ENCODE measurements at places on chromosomes 6 and 20.

GRCh38 chr6:127937747-127938146 lies 36.9 kb upstream of the THEMIS start:
- no peak for DNase-seq

- DNase-seq, result peak; percentile 27
Measured at GRCh38 chr20:56380375-56380774, 11.6 kb downstream of the AURKA start.

GRCh38 chr6:121993362-121993761 lies 406.1 kb upstream of the HSF2 start:
- DNase-seq, result no peak

DNA sequence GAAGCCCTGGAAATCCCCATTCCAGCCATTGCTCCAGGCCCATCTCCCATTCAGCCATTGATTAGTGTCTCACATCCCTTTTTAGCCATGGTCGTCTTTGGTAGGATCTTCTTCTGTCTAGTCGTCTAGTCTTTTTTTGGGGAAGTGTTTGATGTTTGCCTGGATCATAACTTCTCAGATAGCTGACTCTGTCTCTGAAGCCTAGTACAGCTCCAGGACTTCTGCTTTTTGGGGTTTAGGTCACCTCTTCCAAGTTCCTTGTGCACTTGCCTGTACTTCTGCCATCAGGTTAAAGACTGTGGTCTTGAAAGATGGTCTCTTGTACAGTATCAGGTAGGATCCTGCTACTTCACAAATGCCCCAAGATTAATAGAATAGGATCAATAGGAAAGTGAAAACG lies 553.5 kb downstream of the PKHD1 start:
- DNase-seq, result no peak

- no peak for DNase-seq
Measured at GRCh38 chr6:142819603-142820337, 125.2 kb downstream of the HIVEP2 start.

GRCh38 chr20:57398901-57399535 lies 7.8 kb downstream of the RBM38 start:
- no peak for DNase-seq

DNA sequence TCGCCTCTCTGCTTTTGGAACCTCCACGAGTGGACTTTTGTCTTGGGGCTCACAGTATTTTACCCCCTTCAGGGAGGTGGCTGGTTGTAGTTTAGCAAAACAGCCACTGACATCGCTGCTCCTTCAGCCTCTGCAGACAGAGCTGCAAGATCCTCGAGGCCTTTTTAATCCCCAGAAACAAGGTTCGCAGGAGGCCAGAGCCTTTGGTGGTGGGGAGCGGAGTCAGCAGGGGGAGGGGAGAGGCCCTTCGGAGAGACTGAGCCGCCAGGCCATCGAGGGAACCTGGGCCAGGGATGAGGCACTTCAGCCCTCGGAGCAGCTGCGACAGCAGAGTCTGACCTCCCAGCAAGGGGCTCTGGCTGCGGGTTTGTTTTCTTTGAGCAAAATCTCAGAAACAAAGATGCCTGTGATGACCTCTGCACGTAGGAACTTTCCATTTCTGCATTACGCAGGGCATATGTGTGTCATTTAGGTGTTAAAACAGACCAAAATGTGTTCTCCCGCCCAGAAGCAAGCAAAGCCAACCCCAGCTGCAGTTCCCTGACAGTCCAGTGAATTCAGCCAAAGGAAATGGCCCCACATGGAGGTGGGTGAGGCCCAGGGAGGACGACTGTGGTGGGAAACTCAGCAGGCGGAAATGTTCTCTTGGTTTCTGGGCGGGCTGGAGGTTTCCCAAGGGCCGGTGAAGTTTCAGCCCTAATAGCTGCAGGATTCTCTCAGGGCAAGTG lies 171.2 kb upstream of the SULF2 start:
- no peak for DNase-seq

DNA sequence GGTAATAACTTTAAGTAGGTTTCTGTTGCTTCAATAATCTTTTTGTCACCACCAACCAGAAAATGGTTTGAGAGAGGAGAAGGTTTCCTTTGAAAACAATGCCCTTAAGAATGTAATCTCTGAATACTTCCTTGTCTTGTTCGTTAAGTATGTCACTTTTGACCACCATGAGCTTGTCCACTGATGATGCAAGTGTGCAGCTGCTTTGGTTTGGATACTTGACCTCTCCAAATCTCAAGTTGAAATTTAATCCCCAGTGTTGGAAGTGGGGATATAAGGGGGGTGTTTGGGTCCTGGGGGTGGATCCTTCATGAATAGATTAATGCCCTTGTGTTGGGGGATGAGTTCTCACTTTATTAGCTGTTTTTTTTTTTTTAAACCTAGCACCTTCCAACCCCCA lies 985.4 kb downstream of the EPHA7 start:
- no peak for DNase-seq

GRCh38 chr20:54267483-54268003 lies 59.7 kb downstream of the PFDN4 start:
- DNase-seq, result no peak

DNA sequence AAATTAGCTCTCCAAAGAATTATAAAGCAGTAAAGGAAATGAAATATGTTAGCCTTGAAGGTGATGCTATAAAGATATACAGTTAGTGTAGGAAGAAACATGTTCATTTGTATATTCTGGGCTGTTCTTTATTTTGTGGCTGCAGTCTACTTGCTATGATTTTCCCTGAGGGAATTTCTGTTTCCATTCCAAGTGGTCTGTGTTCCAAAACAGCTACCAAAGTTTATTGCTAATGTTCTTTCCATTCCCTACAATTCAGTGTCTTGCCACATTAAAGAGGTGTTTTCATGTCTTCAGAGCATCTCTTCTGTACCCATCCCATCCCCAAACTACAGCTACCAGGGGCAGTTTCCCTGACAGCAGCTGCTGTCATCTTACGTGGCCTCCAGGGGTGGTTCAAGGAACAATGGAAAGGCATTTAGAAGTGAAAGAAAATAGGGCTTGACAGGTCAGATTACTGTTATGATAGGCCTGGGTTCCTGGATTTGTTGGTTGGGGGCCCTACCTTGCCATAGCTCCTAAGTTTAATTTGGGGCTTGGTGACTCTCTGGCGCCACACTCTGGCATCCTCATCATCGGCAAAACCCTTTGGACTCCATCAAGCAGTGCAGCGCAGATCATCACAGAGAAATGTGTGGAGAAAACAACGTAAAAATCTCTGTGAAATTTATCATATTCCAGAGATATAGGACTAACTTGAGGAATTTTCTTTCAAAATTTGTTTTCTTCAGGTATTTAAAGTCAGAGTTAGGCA lies 33.8 kb upstream of the AIG1 start:
- DNase-seq, result no peak

DNA sequence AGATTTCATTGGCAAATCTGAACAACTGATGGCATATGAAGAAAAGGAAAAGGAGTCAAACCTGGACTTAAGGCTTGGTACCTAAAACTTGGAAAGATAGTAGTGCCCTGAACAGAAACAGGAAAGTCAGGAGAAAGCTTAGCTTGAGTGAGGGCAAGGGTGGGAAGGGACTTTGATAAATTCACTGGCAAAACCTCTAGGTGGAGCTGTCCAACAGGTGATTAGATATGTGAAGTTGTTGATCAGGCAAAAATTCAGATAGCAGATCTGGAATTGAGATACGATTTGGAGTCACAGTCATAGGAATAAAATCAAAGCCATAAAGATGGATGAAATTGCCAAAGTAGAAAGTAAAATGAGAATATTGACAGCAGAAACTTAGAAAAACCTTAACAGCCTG lies 16.1 kb upstream of the ZNF292 start:
- DNase-seq, result no peak

DNA sequence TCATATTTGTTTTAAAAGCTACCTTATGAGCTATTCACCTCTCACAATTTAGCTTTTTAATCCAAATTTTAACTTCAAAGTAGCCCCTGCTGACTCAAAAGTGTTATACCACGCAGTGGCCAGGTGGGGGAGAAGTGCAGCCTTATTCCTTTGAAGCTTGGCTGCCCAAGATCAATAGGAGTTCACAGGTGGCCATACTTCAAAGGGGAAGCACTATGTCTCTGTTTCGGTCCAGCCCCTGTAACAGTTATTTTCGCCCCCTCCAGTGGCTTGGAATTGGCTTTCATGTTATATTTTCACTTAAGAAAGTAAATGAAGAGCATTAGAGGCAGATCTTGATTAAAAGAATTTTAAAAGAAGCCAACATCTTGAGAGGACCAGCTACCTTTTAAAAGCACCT lies 608.4 kb downstream of the EPHA7 start:
- DNase-seq, result peak; percentile 1

Data from AG04450 (cell line).